ENCODE measurements at places on chromosomes 2 and 18.

GRCh38 chr2:168775837-168776236 is 26.6 kb upstream of the NOSTRIN start:
- no peak for DNase-seq

- no peak for DNase-seq
Observed at GRCh38 chr2:58562276-58562675, 321.2 kb upstream of the FANCL start.

DNA sequence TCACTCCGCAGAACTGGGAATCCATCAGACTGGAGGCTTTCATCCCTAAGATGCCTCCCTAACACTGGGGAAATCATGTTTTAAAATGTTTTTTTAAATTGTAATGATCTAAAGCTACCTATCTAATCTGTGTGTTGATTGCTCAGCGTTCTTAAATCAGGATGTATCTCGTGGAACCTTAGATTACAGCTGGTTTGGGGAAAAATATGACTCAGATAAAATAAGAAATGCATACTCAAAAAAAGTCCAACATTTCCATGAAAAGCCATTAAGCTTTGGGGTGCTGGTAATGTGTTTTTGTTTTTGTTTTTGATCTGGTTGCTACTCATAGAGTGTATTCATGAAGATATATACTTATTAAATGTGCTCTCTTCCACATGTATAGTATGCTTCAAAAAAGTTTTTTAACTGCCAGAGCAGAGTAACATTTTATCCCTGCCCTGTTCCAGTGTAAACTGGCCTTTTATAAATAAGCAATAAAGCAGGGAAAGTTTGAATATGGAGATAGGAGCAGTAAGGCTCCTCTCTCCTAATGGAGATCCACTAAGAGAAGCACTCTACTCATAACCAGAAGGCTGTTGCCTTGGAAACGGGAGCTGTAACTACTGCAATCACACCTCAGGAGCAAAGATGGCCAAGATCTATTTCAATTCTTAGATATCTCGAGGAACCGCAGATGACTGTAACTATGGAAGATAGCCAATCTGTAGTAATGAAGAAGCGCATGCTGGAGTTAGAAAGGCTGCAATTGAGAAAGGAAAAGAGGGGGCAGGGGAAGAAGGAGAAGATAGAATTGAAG is 41.6 kb downstream of the ANKRD44 start:
- no peak for DNase-seq

DNA sequence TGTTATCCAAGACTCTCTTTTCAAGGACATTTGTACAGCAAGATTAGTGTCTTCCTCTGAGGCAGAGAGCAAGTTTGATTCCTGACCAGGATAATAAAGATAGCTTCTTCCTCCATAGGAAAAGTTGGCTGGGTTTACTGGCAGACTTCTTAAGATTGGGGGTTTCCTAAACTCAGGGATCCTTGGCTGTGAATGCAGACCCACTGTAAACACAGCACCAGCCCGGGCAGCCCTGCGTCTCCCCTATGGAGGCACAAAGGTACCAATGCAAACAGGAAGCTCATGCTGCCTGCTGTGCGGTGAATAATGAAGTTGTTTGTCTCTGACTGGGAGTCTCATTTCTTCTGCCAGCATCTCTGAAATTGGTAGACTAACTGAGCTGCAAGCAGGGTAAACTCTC is 96.2 kb upstream of the ARHGAP28 start:
- no peak for DNase-seq

DNA sequence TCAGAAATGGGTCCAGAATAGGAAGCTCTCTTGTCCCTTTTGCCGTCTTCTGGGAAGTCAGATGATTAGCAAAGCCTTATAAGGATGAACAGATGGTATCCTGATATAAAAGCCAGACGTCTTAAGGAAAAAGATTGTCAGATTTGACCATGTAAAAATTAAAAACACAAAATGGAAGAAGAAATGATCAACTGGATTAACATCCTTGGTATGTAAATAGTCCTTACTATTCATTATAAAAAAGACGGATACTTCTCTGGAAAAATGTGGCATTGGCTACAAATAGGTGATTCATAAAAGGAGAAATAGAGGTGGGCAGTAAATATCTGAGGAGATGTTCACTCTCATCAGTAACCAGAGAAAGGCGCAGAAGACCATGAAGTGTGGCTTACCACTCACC is 33.7 kb upstream of the SCLY start:
- DNase-seq, result no peak

GRCh38 chr2:67516899-67517530 is 119.9 kb downstream of the ETAA1 start:
- DNase-seq, result no peak

GRCh38 chr18:64164883-64165282 is 16.0 kb upstream of the LINC00305 start:
- no peak for DNase-seq

DNA sequence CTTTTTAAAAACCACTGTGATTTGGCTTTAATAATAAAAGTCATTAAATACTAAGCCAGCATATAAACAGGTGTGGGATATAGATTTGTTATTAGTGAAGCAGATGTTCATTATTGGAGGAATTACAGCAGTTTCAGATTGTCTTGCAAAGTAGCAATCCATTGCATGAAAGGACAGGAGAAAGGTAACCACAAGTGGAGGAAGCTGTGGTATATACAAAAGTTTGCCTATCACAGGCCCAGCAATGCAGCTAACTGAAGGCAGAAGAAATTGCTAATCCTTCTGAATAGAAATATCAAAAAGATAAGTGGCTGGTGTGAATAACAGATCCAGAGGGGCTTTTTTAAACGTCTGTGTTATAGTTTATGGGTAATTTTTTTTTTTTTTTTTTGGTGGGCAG is 199.4 kb downstream of the ZNF385B start:
- DNase-seq, result no peak

DNA sequence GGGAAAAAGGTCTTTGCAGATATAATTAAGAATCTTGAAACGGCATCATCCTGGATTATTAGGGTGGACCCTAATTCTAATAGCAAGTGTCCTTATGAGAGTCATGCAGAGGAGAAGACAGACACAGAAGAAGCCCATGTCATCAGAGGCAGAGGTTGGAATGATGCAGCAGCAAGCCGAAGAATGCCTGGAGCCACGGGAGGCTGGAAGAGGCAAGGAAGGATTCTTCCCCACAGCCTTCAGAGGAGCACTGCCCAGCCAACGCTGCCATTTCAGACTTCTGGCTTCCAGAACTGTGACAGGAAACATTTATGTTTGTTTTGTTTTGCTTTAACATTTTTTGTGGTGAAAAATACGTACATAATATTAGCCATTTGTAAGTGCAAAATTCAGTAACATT is 72.3 kb downstream of the MCFD2 start:
- no peak for DNase-seq

GRCh38 chr2:62794791-62795190 is 89.3 kb downstream of the EHBP1 start:
- peak; percentile 42 for DNase-seq

DNA sequence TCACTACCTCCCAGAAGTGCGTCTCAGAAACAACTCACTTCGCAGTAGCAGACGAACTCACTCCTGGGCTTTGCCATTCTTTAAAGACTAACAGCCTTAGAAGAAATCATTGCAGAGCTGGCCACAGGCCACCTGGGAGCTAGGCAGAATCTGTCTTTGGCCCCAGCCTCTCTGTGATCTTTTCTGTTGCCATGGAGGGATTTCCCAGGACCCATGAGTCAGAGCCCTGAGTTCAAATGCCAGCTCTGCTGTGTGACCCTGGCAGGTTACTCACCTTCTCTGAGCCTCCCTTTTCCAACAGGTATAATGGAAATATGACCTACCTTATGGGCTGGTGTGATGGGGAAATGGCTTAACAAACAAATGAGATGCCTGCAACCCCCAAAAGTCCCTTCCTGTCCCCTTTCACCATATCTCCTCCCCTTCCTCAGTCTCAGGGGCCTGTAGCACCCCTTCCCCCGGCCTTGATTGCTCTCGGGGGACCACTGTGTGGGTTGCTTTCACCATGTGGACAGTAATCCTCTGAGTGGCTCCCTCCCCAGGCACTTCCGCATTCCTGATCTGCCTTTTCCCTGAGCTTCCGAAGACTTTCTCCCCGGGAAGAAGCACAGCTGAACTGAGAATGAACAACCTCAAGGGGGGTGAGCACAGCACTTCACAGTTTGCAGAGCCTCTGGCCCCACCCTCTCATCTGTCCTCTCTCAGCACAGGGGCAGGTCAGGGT is 34.0 kb upstream of the SLC66A3 start:
- DNase-seq, result no peak

DNA sequence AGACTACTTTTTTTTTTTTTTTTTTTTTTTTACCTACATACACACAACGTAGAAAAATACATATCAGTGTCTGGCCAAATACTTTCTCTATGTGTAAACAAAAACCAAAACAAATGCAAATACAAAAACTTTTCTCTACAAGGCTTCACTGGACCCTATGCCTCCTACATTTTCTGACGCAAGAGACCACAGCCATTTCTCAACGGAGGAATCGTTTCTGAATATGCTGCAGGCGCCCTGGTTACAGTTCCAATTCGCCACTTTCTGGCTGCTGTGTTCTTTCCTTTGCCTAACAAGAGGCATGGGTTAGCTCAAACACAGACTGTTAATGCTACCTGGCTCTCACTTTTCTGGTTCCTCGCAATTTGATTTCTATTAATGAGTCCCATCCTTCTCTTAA is 96.4 kb downstream of the EPB41L3 start:
- no peak for DNase-seq

DNA sequence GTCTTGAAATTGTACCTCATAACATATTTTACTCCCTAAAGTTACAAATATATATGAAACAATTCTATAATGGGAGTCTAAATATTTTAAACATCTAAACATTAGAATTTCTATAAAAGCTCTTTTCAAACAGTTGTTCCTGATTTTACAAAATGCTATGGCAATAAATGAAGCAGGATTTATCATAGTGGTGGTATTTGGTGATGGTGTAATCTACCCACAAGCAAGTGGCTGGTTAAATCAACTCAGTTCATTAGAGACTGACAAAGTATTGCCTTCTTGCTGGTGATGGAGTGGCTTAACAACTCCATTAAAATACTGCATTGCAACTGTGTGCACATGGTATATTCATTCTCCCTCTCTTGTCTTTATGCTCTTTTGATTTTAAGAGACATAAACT is 138.9 kb downstream of the PMAIP1 start:
- no peak for DNase-seq

DNA sequence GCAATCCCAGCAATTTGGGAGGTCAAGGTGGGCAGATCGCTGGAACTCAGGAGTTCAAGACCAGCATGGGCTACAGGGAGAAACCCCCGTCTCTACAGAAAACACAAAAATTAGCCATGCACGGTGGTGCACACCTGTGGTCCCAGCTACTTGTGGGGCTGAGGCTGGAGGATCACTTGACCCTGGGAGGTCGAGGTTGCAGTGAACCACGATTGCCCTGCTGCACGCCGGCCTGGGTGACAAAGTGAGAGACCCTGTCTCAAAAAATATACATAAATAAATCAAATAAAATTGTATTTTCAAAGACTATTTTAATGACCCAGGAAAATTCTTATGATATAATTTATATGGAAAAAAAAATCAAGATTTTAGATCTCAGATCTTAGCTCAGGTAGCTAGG is 191.5 kb downstream of the ZFP36L2 start:
- DNase-seq, result no peak

DNA sequence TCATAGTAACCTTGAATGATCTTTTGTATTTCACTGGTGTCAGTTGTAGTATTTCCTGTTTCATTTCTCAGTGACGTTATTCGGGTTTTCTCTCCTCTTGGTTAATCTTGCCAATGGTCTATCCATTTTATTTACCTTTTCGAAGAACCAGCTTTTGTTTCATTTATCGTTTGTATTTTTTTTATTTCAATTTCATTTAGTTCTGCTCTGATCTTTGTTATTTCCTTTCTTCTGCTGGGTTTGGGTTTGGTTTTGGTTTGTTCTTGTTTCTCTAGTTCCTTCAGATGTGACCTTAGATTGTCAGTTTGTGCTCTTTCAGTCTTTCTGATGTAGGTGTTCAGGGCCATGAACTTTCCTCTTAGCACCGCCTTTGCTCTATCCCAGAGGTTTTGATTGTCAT is 36.7 kb downstream of the SP140 start:
- DNase-seq, result no peak

DNA sequence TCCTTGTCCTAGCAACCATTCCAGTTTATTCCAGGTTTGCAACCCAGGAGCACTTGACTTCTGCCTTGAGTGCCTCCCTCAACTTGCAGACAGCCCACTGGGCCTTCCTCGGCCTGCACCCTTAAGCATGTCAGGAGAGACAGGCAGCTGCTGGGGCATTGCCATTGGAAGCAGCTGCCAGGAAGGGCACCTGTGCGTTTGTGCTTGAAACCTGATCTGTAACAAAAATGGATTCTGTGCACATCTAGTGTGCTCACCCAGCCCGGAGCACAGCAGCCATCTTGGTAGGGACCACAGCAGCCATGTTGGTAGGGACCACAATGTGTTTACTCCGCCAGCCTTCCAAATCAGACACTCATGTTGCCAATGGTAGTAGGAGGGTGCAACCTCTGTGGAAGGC is 44.3 kb upstream of the GLI2 start:
- no peak for DNase-seq

GRCh38 chr2:99249951-99250350 is 5.5 kb downstream of the LYG2 start:
- no peak for DNase-seq

DNA sequence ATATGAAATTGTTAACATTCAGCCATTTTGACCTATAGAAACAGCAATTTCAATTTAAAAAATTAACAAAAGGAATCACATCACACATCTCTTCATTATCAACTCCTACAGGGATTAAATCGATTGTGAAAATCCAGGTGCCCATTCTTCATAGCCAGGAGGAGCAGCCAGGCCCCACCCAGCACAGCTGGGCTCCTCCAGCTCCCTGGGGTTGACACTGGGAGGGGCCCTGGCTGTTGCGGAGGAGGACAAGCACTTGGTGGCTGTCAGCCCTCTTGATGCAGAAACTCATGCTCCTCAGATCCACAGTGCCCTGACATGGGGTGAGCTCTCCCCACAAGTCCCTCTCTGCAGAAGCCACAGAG is 99.8 kb downstream of the FAM210A start:
- no peak for DNase-seq

GRCh38 chr18:62810682-62811081 is 95.3 kb downstream of the PHLPP1 start:
- DNase-seq, result no peak

DNA sequence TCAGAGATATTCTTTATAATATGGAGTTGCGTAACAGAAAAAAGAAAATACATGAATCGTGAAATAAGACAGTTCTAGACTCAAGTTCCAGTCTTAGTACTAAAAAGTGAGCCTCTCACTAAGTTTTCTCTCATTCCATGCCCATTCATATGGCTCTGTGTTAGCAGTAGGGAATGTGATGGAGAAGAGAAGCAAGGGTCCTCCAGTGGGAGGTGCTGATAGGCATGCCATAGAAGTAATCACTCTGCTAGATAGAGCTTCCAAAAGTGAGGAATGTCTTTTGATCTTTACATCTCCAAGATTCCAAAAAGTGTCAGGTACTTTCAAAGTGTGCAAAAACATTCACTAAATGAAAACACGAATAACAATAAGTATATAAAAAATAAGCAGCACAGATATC is 678.4 kb downstream of the DCDC2C start:
- DNase-seq, result no peak

DNA sequence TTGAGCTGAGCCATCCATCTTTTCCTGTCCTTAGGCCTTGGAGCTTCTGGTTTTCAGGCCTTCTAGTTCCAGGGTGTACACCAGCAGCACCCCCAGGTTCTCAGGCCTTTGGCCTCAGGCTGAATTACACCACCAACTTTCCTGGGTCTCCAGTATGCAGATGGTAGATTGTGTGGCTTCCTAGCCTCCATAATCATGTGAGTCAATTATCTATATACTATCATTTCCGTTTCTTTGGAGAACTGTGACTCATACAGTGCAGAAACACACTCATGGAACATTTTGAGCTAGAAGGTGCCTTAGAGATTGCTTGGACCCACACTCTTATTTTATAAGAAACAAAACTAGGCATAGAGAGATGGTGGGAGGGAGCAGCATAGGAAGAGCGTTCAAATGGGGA is 167.4 kb downstream of the NCK2 start:
- DNase-seq, result no peak

All from left kidney (tissue), 8 donors.